ENCODE measurements at places on chromosomes 2 and 18.

DNA sequence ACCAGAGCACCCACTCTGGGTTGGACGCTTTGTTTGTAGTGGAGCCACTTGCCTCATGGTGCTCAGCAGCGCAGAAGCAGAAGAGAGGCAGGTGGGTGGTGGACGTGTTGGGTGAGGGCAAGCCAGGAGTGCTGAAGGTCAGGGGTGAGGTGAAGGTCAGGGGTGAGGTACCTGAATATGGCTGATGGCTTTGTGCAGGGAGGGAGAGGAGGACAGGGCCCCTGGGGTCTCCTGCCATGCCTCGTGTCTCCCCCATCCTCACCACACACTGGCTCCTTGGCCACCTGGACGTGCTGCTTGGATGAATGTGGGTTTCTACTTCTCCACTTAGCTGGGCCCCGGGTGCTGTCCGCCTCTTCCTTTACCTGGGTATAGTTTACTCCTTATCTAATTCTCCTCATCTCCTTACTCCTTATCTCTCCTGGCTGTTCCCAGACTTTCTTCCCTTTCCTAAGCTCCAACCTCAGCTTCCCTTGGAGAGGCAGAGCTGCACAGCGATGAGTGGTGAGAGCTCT is 68.1 kb downstream of the DYSF start:
- DNase-seq: no peak

GRCh38 chr2:134370655-134371445 is 117.0 kb downstream of the MGAT5 start:
- DNase-seq: no peak

GRCh38 chr18:30489890-30490643 is 552.5 kb downstream of the DSC3 start:
- DNase-seq: no peak

DNA sequence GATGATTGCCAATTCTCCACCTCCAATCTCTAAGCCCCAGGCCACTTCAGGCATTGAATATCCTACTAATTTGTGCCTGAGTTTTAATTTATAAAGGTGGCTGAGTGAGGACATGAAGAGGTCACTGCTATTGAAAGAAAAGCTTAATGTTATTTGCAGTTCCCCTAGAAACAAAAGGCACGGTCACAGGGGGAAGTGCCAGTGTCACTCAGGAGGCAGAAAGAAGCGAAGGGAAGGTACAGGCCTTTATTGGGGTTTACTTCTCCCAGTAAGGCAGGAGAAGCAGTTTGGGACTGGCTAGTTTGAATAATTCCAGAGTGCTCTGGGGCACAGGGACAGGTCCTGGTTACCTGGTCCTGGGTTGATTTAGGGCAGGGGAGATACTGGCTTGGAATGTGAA is 1.7 kb upstream of the ABHD1 start:
- no peak for DNase-seq

DNA sequence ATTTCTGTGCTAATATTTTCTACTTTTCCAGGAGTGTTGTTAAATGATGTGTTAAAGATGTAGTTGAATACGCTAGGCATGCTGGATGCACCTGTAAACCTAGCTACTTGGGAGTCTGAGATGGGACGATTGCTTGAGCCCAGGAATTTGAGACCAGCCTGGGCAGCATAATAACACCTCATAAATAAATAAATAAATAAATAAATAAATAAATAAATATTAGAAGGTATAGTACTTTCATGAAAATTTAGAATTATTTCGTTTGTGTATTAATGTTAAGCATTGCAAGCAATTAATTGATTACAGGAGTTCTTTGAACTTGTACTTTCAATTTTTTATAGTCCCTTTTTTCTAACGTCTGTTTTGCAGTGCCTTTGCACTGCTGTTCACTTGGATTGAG is 137.2 kb downstream of the ATP9B start:
- no peak for DNase-seq

DNA sequence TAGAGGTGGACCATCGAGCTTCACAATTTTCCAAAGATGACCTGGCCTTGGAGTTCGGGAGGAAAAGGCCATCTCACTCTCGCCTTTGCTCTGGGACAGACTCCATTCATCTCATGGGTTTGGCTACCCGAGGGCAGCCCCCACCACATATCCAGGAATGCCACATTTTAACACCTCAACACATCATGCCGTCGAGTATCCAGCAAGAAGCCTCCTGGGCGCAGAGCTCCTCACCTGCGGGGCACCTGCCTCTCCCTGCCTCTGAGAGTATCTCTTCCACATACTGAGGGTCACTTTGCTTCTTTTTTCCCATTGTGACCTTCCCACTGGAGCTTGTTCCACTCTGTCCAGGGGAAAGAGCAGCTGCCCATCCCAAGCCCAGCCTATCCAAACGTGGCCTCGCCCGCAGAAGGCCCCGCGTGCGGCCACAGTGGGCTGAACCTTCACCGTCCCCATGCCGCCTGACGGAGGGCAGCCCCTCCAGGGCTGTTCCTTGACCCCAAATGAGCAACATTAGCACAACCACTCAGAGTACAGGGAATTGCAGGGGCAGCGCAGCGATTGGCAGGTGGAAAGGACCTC is 5.5 kb upstream of the LIMS2 start:
- DNase-seq: no peak

GRCh38 chr2:34705551-34706247 is 1106.6 kb upstream of the FAM98A start:
- DNase-seq: no peak

- no peak for DNase-seq
Measured at GRCh38 chr2:152115952-152116351, 17.1 kb upstream of the CACNB4 start.

GRCh38 chr2:10354399-10354798 is 51.7 kb downstream of the HPCAL1 start:
- no peak for DNase-seq

GRCh38 chr18:22410126-22410525 is 7.6 kb downstream of the CTAGE1 start:
- DNase-seq: no peak

DNA sequence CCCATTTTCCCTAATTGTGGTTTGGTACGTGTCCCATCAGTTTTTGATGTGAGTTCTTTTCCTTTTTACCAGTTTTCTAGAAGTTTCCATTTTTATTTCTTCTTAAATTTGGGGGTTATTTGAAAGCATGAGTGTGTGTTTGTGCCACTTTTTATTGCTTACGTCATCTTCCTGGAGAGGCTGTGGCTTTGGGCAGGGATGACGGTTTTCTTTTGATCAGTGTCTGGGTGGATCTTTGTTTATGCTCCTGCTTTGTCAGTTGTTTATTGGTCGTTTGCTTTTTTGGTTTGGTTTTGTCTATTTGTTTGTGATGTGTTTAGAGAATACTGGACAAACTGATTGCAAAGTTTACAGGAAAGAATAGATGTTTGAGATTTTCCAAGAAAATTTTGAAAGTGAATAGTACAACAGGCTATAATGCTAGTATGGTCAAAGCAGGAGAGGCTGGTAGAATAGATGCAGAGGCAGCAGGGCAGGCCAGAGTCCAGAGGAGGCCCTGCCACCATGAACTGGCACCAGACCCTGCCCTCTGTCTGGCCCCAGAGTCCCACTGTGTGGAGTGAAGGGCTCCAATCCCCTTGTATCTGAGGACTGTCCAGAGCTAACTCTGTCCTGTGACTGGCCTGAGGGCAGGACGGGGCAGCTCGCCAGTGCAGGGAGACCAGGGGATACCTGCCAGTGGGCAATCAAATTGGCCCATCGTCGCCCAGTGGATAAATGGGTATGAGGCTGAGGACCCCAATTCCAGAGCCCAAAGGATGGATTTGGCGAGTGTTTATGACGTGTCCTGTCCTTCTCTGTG is 23.4 kb upstream of the SNED1 start:
- DNase-seq: no peak

DNA sequence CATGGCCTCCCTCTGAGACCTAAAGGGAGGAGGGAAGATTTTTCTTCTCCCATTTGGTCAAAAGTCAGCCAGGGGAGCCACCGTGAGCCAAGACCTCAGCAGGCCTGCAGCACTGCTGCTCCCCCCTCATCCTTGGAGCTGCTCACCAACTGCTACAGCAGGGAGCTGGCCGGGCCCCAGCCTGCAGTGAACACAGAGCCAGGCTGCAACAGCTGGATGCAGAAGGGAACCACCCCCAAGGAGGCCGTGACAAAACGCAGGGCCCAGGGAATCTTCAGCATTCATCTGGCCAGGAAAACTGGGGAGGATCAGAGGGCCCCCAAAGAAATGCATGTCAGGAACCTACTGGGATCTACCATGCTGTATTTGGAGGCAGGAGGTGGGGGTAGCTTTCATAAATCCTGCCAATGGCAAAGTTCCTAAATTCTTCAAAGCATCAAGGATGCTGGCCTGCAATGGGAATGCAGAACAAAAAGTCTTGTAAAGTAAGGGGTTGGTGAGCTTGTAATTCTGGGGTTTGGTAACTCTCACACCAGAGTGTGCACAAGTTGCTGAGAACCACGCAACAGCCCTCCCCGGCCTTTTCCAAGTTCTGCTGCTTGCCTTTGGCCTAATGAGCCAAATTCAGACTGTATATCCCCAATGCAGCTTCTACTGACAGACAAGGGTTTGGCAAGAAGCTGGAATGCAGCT is 61.0 kb downstream of the CACNB4 start:
- no peak for DNase-seq

DNA sequence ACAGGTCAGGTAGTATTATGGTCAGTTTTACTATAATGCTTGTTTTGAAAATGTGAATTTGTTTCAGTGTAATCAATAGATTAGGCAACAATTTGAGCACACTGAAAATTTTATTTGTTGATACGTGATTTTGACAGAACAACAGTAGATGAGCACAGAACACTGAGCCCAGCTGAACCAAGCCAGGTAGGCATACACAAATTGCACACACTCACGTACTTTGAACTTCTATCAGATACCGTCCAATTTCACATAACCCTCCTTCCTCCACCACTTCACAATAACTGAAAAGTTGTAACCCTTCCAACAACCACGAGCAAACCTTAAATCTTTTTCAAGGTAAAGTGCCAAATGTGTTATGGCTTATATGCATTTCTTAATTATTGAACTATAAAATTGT is 229.5 kb upstream of the TMEFF2 start:
- no peak for DNase-seq

- DNase-seq: no peak
Measured at GRCh38 chr2:160700021-160700814, 206.6 kb upstream of the RBMS1 start.

DNA sequence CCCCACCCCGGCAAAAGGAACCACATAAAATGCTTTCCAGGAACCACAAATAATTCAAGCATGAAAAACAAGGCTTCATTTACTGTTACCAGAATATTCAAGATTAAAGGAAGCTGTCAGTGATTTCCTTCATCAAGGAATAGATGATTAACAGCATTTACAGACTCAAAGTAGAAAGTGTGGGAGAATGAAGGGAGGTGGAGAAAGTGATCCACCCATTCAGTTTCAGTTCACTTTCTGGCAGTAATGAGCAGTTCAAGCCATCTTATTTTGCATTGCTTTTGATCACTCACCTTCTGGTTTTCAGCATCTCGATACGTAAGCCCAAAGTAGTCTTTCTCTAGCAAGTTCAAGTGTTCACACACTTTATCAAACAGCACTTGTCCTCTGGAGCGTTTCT is 99.0 kb downstream of the EPB41L3 start:
- no peak for DNase-seq

- no peak for DNase-seq
Measured at GRCh38 chr2:127083819-127084503, 23.0 kb downstream of the BIN1 start.

GRCh38 chr2:39550701-39551285 is 113.7 kb upstream of the MAP4K3 start:
- no peak for DNase-seq

- DNase-seq: no peak
Measured at GRCh38 chr2:209988010-209988409, 14.4 kb upstream of the RPE start.

- DNase-seq: peak; percentile 76
Measured at GRCh38 chr2:165450156-165450555, 19.3 kb upstream of the CSRNP3 start.

DNA sequence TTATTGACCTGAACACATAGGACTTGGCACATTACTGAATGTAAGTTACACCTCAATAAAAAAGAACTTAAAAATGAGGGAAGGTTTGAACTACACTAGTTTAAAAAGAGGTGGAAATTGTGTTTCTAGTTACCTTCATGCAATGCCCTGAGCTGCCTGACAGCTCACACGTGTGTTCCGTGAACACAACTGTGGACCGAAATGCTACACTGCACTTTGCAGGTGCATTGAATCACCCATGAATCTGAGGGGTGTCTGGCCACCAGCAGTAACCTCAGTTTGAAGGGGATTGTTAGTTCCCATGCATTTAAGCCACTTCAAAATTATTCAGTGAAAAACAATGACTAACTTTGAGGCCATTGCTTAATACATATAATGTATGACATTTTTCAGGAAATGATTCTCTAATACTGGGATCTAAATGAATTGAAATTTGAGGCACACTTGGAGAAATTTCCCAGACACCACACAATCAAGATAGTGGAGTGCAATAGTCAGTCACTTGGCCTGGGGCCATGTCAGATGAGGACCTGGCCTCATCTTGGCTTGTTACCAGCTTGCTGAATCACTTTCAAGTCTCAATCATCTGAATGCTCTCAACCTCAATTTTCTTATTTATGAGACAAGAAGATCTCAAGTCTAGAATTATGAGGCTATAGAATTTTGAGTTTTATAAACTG is 59.3 kb downstream of the MYL12B start:
- DNase-seq: no peak

- DNase-seq: no peak
Measured at GRCh38 chr2:43192744-43193651, 33.4 kb downstream of the ZFP36L2 start.

DNA sequence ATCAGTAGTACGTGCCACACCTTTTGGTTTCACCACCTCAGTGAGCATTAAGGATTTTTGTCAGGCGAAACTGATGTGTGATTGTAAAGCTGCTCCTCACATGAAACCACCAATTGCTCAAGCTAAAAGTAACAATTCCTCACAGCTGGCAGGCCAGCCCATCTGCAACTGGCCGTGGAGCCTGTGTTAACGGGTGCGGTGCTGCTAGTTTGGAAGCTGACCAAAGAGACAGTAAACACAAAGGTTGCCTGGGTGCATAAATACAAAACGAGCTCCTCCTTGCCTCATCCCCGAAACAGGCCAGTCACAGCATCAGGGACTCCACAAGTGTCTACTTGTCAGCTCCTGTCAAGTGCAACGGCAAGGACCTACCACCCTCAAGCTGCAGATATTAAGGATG is 32.0 kb downstream of the LGALSL start:
- no peak for DNase-seq

DNA sequence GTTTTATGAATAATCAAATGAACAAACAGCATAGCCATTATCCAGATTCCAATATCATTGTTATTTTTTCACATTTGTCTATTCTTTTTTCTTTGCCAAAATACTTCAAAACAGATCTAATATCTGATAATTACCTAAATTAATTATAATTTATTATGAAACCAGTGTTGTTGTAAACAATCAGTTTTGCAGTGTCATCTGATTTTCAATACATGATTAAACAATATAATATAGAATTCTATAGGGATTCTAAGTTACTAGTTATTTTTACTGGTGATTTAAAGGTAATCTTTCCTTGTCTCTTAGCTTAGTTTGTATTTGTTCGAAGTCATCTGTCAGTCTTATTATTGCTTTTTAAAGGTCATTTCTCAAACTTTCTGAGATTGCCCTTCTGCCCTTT is 101.0 kb downstream of the BIRC6 start:
- DNase-seq: no peak

Measured in NCI-H2227 treated with DMSO at 0.1 percent for 48 hours (cell line).